ENCODE measurements at places on chromosomes 6 and 20.

- DNase-seq: no peak
These were observed 860.8 kb upstream of the MAP3K7 start for GRCh38 chr6:91447530-91448254.

GRCh38 chr20:63495741-63496595 is 2.9 kb downstream of the EEF1A2 start:
- peak; percentile 38 for DNase-seq

- peak; percentile 57 for DNase-seq
These were observed 45.8 kb downstream of the GINS1 start for GRCh38 chr20:25453035-25453810.

- peak; percentile 95 for DNase-seq
These were observed 613 bp upstream of the DLL1 start for GRCh38 chr6:170291271-170292110.

DNA sequence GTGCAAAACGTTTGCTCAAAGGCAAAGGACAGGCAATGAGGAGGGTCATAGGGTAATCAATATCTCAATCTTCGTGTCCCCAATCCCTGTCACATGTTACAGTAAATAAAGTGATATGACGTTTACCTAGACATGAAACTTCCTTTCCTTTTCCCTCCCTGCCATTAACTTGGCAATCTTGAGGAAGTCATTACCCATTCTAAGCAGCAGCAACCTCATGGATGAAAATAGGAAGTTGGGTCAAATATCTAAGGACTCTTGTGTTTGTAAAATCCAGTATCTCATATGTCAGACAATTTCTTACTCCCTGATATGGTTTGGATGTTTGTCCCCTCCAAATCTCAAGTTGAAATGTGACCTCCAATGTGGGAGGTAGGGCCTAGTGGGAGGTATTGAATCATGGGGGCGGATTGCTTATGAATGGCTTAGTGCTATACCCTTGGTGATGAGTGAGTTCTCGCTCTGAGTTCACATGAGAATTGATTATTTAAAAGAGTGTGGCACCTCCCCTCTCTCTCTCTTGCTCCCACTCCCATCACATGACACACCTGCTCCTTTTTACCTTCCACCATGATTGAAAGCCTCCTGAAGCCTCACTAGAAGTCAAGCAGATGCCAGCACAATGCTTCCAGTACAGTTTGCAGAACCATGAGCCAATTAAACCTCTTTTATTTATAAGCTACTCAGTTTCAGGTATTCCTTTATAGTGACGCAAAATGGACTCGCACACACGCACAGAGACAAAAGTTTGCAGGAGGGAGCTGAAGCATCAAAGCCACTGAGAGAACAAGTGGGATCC is 545.9 kb upstream of the JARID2 start:
- no peak for DNase-seq

- no peak for DNase-seq
These were observed 24.8 kb downstream of the GRM4 start for GRCh38 chr6:34120953-34121675.

DNA sequence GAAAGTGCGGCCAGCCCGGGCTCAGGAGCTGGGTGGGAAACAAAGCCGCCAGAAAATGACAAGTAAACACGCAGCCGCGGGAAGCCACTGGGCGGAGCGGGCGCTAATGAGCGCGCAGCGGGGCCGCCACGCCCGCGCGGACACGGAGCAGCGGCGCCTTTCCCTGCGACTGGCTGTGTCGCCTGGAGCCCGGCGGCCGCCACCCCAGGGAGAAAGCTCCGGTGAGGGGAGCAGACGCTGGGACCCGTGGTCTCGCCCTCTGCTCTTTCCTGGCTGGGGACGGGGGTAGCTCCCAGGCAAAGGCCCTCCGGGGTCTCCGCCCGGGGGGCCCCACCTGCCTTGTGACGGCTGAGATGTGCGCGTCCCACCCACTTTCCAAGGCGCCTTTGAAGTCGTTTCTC is 54.9 kb downstream of the PRR18 start:
- peak; percentile 17 for DNase-seq

GRCh38 chr6:1004885-1005630 is 306.8 kb upstream of the FOXQ1 start:
- no peak for DNase-seq

DNA sequence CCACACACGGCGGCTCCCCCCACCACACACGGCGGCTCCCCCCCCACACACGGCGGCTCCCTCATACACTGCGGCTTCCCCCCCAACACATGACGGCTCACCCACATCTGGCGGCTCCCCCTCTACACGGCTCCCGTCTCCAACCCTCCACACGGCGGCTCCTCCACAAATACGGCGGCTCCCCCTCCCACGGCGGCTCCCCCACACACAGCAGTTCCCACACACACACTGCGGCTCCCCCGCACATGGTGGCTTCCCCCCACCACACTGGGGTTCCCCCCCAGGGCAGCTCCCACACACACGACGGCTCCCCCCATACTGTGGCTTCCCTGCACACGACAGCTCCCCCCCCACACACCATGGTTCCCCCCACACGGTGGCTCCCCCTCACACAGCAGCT is 98.0 kb downstream of the TTLL2 start:
- no peak for DNase-seq

- DNase-seq: no peak
These were observed 26.2 kb upstream of the MMP24 start for GRCh38 chr20:35200267-35200666.

GRCh38 chr6:90120327-90120726 is 176.3 kb downstream of the BACH2 start:
- DNase-seq: no peak

DNA sequence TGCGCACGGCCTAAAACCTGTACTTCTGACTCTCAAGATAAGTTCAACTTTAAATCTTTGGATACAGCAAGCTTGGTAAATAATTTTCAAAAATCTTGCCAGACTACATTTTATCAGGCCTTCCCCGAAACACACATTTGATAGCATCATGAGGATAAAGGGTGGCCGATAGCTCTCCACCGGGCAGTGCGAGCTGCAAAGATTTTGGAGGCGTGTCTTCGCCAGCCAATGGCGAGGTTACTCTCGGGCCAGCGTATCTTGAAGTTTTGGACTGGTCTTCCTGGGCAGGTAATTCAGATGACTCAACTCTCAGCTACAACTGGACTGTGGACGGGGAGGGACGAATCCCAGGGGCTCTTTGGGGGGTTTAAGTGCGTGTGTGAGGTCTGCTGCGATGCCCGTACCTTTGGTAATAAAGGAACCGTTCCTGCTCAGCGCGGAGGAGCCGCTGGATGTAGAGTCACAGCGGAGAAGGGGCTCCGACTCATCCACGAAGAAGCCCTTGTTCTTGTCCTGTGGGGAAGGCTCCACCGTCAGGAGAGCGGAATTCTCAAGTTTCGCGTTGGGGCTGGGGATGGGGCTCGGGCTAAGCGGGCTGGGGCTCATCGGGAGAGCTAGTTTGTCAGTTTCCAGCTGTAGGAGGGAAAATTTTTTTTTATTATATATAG is 75.3 kb downstream of the TNFRSF21 start:
- DNase-seq: no peak

- DNase-seq: no peak
These were observed 490.4 kb upstream of the ADGRB3 start for GRCh38 chr6:68144667-68145066.

DNA sequence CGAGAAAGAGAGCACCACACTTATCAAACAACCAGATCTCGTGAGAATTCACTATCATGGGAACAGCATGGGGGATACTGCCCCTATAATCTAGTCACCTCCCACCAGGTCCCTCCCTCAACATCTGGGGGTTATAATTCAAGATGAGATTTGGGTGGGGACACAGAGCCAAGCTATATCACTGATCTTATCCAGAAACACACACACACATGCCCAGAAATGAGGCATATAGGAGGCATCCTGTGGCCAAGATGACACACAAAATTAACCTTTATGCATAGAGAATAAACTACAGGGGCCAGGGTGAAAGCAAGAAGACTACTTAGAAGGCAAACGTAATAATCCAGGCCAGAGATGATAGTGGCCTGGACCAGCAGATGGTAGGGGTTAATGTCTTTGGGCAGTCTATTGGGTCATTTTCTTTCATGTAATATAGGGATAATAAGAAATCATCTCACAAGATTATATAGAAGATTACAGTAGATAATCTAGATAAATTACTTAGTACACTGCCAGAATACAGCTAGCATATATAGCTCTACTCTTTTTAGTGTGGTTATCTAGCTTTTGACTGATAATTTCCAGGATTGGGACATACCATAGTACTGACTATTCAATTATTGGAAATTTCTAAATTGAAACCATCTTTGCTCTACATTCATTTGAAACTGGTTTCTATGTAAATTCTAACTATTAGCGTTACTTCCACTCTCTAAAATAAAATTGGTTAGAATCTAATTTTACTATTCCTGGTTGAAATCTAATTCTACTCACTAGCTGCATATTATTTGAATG is 20.0 kb downstream of the RNF144B start:
- no peak for DNase-seq

GRCh38 chr6:106844930-106845329 is 129.6 kb downstream of the CD24 start:
- no peak for DNase-seq

- DNase-seq: no peak
These were observed 38.9 kb upstream of the NKX2-4 start for GRCh38 chr20:21436205-21436604.

- DNase-seq: no peak
These were observed 218.1 kb upstream of the SOX4 start for GRCh38 chr6:21375151-21376116.

GRCh38 chr20:19757487-19758132 is 448 bp upstream of the RIN2 start:
- peak; percentile 67 for DNase-seq

DNA sequence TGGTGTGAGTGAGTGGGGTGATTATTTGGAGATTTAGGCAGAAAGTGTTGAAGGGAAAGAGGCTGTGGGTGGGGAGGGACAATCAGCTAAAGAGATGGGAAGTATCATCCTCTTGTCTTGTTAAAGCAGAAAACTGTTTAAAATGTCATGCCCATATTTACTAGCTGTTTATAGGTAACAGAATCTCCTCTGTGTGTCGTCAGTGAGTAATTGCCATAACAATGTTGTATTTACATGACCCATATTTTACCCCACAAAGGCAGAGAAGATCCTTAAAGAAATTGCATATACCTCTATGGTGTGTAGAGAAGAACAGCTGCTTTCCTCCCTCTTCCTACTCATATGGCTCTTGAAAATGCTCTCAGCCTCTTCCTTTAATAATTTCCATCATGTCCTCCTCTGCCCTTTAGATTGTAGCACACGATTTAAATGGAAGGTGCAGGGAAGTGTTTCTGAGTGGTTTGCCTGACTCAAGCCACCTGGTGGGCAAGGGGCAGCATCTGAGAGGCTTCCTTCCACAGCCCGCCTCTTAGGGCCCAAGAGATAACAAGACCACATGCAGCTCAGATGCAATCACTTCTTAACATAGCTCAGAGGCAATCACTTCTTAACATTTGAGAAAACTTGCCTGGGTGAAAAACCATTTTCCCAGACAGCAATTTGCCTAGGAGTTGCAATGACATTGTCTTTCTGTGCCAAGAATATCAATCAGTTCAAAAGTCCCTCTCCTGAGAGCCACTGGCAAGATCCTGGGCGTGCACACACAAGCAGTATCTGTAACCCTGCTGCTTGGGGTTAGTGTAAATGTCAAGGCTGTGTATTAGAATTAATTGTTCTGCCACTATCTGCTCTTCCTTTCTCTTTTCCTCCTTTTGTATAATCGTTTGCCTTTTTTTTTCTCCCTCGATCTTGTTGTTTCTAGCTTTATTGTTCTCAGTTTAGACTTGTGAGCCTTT is 44.1 kb upstream of the EDN1 start:
- no peak for DNase-seq

- no peak for DNase-seq
These were observed 97.4 kb downstream of the OR2B2 start for GRCh38 chr6:27814665-27815424.

DNA sequence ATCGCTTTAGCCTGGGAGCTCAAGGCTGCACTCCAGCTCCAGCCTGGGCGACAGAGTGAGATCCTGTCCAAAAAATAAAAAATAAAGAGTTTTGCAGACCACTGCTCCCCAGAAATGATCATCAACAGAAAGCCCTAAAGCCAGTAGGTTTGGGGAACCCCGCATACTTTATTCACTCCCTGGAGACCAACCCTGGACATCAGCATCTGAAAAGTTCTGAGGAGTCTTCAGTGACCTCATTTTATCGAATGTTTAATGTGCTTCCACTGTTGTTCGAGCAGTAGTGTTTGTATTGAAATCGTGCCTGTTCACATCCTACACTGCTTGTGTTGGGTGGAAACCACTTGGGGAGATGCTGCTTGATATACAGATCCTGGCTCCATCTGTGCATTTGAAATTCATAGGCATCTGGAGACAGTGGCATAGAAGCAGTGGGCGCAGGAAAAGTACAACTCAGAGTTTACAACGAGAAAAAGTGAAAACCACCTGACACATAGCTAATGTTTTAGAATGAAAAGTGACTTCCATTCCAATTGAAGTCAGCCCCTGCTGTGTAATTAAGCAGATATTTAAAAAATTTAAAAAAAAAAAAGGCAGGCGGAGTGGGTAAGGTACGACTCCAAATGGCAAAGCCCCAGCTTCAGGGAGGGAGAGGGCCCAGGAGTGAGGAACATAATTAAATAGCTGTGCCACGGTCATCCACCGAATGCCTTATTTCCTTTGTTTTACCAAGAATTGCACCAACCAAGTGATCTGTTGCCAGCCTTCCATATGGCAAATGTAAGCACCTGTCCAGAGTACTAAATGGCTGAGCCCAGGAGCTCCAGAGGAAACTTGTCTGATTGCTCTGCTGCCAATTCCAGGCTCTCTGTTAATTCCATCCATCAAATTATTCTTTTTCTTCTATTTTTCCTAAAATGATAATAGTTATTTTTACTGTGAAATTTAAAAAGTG is 100.4 kb upstream of the NAA20 start:
- no peak for DNase-seq

DNA sequence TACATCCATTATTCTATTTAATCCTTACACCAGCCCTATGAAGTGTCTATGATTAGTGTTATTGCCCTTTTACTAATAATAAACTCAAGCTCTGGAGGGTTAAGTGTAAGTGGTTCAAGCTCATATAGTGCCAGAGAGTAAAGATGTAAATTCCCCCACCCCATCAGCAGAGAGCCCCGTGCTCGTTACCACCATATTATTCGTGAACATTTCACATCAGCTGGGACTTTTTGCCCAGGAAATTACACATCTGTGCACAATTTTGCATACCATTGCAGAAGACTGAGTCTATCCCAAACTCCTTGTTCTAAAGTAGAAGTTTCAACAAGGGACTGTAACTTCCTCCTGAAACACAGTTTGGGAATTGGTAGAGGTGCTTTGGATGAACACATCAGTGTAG is 220.1 kb downstream of the BCAS1 start:
- no peak for DNase-seq

DNA sequence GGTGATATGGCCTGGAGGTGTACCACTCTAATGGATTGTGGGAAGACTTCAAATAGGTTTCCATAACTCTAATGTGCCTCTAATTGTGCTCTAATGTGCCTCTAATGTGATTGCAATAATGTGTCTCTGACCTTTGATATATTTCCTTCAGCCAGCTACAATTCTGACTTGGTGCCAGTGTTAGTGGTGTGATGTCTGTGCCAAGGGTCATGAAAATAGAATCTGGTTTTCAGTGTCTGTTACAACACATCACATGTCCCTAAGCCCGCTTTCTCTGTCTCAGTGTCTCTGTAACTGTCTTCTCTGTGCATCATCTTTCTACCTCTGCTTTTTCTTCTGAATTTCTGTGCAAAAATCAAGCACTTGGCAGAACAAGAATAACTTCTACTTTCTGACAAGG is 77.2 kb upstream of the ECI2 start:
- DNase-seq: no peak

- no peak for DNase-seq
These were observed 79.5 kb downstream of the FYN start for GRCh38 chr6:111793711-111794111.

GRCh38 chr6:150613269-150613668 is 13.6 kb downstream of the PLEKHG1 start:
- DNase-seq: no peak

GRCh38 chr20:8394308-8394945 is 262.4 kb downstream of the PLCB1 start:
- DNase-seq: no peak

Data from NCI-H1092 (cell line).